ENCODE measurements at places on chromosomes 11 and 22. TPM values are rescaled to one million over a fixed set of nuclear protein-coding genes. Genes with fewer than 3 reads are reported as not detected.

GRCh38 chr11:79525257-79525656, 84.4 kb upstream of the TENM4 start:
- no peak for DNase-seq
- H3K4me1 ChIP-seq = no peaks in the 10 kb centered on the region
- H3K4me3 ChIP-seq = no peak overlapping the region
- H3K27me3 ChIP-seq = no peaks in the 10 kb centered on the region

- no peak for DNase-seq
- H3K4me1 ChIP-seq = peaks cover 62% of the 10 kb centered on the region
- H3K36me3 ChIP-seq = peaks cover 90% of the 10 kb centered on the region
- no peaks in the 10 kb centered on the region for H3K27me3 ChIP-seq
These were observed 15.7 kb downstream of the NNMT start for GRCh38 chr11:114311946-114312345.

DNA sequence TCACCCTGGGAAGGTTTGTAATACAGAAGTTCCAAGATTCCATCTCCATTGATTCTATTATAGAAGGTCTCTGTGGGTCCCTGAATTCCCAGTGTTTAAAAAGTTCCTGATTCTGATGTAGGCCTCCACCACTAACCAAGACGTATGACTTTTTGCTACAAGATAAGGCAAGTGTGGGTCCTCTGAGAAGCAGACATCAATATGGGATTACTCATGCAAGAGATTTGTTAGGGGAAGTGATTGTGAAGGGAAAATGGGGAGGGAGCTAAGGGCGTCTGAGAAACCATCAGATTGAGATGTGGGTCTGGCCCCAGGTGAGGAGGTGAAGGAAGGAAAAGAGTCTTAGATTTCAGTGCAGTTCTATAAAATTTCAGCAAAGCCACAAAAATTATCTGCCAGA, 10.2 kb upstream of the LGR4 start:
- H3K4me1 ChIP-seq = no peaks in the 10 kb centered on the region
- no peaks in the 10 kb centered on the region for H3K27me3 ChIP-seq
- DNase-seq = no peak
- no peaks in the 10 kb centered on the region for H3K36me3 ChIP-seq
- H3K27ac ChIP-seq = no peak overlapping the region

GRCh38 chr11:72585762-72586311, 88.4 kb downstream of the PDE2A start:
- no peak overlapping the region for H3K27ac ChIP-seq
- peaks cover 80% of the 10 kb centered on the region for H3K27me3 ChIP-seq
- no peaks in the 10 kb centered on the region for H3K4me1 ChIP-seq
- DNase-seq = peak; percentile 98
- no peaks in the 10 kb centered on the region for H3K36me3 ChIP-seq

Gene OTOG
- not detected for total RNA-seq

DNA sequence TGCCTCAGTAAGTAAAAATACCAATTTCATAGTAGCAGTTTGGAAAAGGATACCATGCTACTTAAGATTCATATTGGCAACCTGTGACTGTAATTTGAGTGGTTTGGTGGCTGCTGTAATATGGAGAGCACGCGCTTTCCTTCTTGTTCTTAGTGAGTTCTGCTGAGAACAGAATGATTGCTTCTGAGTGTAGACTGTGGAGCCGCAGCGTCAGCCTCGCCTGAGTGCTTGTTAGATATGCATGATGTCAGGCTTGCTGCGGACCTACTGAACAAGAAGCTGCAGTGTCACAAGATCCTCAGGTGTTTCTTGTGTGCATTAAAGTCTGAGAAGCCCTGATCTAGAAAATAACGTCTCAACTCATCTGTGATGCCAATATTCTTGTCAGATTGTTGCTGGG, 143.2 kb downstream of the ARHGAP42 start:
- H3K4me3 ChIP-seq = no peak overlapping the region
- no peak overlapping the region for H3K27ac ChIP-seq
- H3K36me3 ChIP-seq = no peaks in the 10 kb centered on the region
- no peaks in the 10 kb centered on the region for H3K27me3 ChIP-seq
- peaks cover 19% of the 10 kb centered on the region for H3K4me1 ChIP-seq

DNA sequence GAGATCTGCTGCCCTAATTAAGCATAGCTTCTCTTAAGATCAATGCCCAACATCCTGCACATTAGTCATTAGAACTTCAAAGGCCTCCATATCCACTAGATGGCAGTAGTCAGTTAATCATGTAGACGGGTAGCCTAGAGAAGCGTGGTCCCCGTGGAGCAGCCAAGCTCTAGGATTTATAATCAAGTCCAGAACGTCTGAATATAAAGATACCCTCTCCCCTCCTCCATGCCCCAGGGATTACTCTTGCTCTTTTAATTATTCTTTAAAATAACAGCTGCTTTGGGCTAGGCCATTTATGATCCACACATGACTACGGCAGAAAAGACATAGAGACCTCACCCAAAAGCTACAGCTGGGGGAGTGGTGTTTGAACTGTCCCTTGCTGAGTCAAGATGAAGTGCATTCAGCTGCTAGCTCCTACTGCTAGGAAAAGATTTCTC, 327.6 kb upstream of the PLET1 start:
- H3K4me3 ChIP-seq = no peak overlapping the region
- H3K36me3 ChIP-seq = no peaks in the 10 kb centered on the region
- H3K27ac ChIP-seq = no peak overlapping the region
- H3K27me3 ChIP-seq = no peaks in the 10 kb centered on the region

- H3K4me1 ChIP-seq = peaks cover 30% of the 10 kb centered on the region
- DNase-seq = no peak
- H3K27me3 ChIP-seq = no peaks in the 10 kb centered on the region
- H3K27ac ChIP-seq = no peak overlapping the region
- no peaks in the 10 kb centered on the region for H3K36me3 ChIP-seq
These were observed 14.9 kb downstream of the NCF4 start for GRCh38 chr22:36875741-36876140.

Gene CD44
- 268 TPM for total RNA-seq

Gene GTSE1
- 1.8 TPM for total RNA-seq

Gene TREH
- total RNA-seq = not detected

GRCh38 chr11:2178906-2179494, 7.4 kb upstream of the TH start:
- peaks cover 15% of the 10 kb centered on the region for H3K4me1 ChIP-seq
- H3K27ac ChIP-seq = no peak overlapping the region
- no peaks in the 10 kb centered on the region for H3K27me3 ChIP-seq
- H3K36me3 ChIP-seq = no peaks in the 10 kb centered on the region

Gene TEX12
- total RNA-seq = 0.59 TPM

Gene EFCAB6
- 1.8 TPM for total RNA-seq

- H3K27me3 ChIP-seq = peaks cover 8% of the 10 kb centered on the region
- no peaks in the 10 kb centered on the region for H3K36me3 ChIP-seq
- no peaks in the 10 kb centered on the region for H3K4me1 ChIP-seq
- H3K27ac ChIP-seq = no peak overlapping the region
- peak; percentile 61 for DNase-seq
These were observed 87.6 kb upstream of the SEPTIN5 start for GRCh38 chr22:19626666-19627065.

DNA sequence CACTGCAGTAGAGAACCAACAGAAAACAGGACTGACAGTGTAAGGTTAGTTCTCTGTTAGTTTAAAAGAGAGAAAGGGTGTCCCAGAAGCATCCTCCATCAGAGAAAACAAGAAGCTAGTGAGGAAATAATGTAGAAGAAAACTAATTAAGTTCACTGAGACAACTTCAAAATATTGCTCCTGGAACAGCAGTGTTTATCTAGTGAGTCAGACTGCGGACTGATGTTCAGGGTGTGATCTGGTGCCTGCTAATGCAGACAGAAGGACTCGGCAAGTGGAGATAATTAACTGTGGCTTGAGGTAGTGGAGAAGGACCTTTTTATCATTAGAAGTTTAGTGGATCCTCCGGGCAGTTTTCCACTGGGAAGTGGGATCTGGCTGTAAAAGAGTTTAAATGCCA, 55.4 kb downstream of the CDON start:
- no peak for DNase-seq
- no peaks in the 10 kb centered on the region for H3K36me3 ChIP-seq
- H3K27me3 ChIP-seq = peaks cover 13% of the 10 kb centered on the region
- peaks cover 6% of the 10 kb centered on the region for H3K4me1 ChIP-seq

- H3K27me3 ChIP-seq = peaks cover 41% of the 10 kb centered on the region
- peaks cover 28% of the 10 kb centered on the region for H3K4me1 ChIP-seq
- peak; percentile 93 for DNase-seq
- no peak overlapping the region for H3K4me3 ChIP-seq
- no peak overlapping the region for H3K27ac ChIP-seq
These were observed 2.3 kb downstream of the RASL10A start for GRCh38 chr22:29313126-29313575.

DNA sequence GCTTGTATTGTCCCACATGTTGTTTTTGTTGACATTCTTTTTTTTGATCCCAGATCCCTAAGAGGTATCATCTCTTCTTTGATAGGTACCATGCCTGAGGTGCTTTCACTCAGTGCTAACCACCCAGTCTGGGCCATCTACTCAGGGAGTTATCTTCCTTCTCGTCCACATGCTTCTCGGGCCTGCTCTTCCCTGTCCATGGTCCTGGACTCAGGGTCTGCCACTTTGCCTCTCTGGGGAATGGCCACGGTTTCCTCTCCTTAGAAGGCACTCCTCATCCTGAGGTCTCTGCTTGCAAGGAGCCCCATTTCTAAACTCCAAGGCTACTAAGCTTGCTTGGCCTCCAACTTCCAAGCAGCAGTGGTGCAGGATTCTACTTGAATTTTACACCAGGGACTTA, 227.0 kb upstream of the NCAM1 start:
- H3K27ac ChIP-seq = no peak overlapping the region
- DNase-seq = no peak
- no peaks in the 10 kb centered on the region for H3K27me3 ChIP-seq

Gene CLDN5
- total RNA-seq = not detected

DNA sequence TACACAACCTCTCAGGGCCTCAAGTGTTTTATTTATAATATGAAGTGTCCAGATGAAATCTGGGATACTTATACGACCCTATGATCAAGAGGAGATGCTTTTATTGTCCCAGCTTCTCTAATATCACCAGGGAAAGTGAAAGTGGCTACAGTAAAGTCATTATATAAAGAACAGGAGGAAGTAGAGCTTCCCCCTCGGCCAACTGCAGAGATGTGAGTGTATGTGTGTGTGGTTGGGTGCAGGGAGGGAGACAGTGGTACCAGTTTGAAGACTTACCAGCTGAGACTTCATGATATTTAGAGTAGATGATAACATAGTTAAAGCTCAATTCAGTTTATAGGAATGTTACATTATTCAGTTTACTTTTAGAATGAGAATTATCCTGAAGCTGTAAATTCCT, 373.6 kb upstream of the DDI1 start:
- no peaks in the 10 kb centered on the region for H3K27me3 ChIP-seq
- no peak for DNase-seq
- no peak overlapping the region for H3K27ac ChIP-seq

DNA sequence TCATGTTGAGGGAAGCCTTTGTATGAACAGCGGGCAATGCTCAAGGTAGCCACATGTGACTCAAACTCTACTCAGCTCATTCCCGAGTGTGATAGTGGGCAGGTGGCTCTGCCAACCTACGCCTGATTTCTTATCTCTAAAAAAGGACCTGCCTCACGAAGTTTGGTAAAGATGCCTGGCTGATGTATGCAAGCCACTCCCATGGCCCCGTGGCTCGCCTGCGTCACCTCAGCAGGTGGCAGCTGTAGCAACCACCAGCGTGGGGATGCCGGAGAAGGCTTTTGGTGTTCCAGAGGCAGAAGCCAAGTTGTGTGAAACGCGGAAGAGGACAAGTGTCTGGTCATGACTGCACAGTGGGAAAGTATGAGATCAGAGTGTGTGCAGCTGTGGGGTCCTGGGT, 5.4 kb downstream of the FADS2 start:
- H3K4me3 ChIP-seq = no peak overlapping the region
- no peak overlapping the region for H3K27ac ChIP-seq
- H3K27me3 ChIP-seq = no peaks in the 10 kb centered on the region

- DNase-seq = no peak
- peak overlapping the region; percentile 97 for H3K4me3 ChIP-seq
- no peaks in the 10 kb centered on the region for H3K36me3 ChIP-seq
- no peaks in the 10 kb centered on the region for H3K27me3 ChIP-seq
- H3K27ac ChIP-seq = peak overlapping the region; percentile 98
- H3K4me1 ChIP-seq = peaks cover 23% of the 10 kb centered on the region
These were observed 590 bp downstream of the ATG13 start for GRCh38 chr11:46617972-46618314.

- H3K4me1 ChIP-seq = peaks cover 11% of the 10 kb centered on the region
- no peaks in the 10 kb centered on the region for H3K36me3 ChIP-seq
- no peak for DNase-seq
- no peak overlapping the region for H3K4me3 ChIP-seq
- peaks cover 5% of the 10 kb centered on the region for H3K27me3 ChIP-seq
- no peak overlapping the region for H3K27ac ChIP-seq
These were observed 25.6 kb downstream of the APLP2 start for GRCh38 chr11:130095326-130095725.

Gene LRRC56
- 0.88 TPM for total RNA-seq

Gene DDI1
- total RNA-seq = not detected

Gene OR8I2
- not detected for total RNA-seq

Gene SHANK3
- 0.59 TPM for total RNA-seq

DNA sequence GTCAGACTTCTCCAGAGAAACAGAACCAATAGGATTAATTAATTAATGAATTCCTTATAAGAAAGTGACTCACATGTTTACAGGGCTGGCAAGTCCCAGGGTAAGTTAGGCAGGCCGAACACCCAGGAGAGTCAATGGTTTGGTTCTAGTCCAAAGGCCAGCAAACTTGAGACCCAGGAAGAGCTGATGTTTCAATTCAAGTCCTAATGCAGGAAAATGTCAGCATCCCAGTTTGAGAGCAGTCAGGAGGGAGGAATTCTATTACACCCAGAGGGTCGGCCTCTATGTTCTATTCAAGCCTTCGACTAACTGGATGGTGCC, 466.0 kb downstream of the INSC start:
- DNase-seq = no peak
- no peak overlapping the region for H3K4me3 ChIP-seq
- no peaks in the 10 kb centered on the region for H3K27me3 ChIP-seq
- no peaks in the 10 kb centered on the region for H3K36me3 ChIP-seq
- H3K27ac ChIP-seq = no peak overlapping the region
- no peaks in the 10 kb centered on the region for H3K4me1 ChIP-seq

DNA sequence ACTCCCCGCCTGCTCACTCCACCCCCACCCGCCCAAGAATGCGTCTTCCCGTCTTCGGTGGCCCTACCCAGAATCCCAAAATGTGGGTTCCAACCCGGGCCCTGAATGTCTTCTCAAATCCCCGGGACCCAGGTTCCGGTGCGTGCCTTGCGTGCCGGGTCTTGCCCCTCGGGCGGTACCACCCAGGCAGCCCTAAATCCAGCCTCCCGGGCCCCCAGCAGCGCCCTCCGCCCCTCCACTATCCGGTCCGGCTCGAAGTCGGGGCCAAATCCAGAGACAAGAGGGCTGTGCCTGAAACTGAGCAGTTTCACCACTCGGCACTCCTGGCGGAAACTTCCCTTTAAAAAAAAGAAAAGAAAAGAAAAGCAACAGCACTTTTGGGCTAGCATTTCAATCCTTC, 16.3 kb upstream of the CCT8L2 start:
- no peaks in the 10 kb centered on the region for H3K36me3 ChIP-seq
- no peak overlapping the region for H3K4me3 ChIP-seq
- H3K27ac ChIP-seq = no peak overlapping the region

- no peaks in the 10 kb centered on the region for H3K36me3 ChIP-seq
- no peaks in the 10 kb centered on the region for H3K27me3 ChIP-seq
- H3K4me3 ChIP-seq = no peak overlapping the region
- H3K27ac ChIP-seq = no peak overlapping the region
- peak; percentile 93 for DNase-seq
- H3K4me1 ChIP-seq = peaks cover 12% of the 10 kb centered on the region
These were observed 32.4 kb upstream of the PDGFB start for GRCh38 chr22:39277142-39277607.

Measured in osteoblast (primary cell).